B cell (primary cell): ENCODE measurements at places on chromosomes 7 and 10.

DNA sequence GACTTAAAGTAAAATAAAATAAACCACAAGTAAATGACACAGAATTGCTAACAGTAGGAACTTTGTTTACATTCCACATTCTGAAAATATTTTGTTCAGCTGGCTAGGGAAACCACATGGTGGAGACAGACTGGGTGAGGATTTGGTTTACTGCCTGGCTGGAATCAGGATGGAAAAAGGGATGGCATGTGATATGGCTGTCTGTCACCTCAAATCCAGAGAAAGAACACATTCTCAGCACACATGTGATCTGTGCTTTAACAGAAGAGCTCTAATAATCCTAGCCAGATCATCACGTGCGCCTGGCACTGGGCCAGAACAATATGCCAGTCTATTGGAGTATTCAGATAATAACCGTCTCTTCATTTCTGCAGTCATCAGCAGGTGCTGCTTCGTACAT lies 90.9 kb upstream of the PIP4K2A start:
- DNase-seq, result no peak

DNA sequence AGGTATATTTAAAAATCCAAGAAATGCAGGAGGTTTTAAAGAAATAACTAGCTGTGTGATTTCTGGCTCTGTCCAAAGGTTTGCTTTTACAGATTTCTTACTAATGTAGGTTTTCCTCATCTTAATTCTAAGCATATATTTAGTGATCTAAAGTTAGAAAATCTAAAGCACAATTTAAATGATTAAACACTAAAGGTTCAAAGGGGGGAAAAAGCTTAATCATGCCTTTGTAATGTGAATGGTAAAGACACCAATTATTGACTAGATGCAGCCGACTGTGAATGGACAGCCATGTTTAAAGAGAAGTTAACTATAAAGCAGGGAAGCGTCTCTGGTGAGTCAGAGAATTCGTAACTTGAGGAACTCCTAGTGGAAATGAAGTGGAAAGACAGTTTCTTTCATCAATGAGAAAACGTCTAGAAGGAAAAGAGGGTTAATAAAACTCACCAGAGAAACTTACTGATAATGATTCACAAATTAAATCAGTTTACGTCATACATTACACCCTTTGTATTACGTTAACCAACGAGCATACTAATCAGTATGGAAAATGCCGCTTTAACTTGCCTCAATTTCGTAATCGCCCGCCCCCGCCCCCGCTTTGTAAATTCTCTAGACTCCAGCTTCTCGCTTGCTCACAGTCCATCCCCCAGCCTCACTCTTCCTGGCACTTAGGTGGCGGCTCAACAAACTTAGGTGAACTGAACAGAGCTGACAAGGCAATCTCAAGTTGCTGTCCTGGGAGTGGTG lies 1.1 kb upstream of the HBP1 start:
- no peak for DNase-seq

DNA sequence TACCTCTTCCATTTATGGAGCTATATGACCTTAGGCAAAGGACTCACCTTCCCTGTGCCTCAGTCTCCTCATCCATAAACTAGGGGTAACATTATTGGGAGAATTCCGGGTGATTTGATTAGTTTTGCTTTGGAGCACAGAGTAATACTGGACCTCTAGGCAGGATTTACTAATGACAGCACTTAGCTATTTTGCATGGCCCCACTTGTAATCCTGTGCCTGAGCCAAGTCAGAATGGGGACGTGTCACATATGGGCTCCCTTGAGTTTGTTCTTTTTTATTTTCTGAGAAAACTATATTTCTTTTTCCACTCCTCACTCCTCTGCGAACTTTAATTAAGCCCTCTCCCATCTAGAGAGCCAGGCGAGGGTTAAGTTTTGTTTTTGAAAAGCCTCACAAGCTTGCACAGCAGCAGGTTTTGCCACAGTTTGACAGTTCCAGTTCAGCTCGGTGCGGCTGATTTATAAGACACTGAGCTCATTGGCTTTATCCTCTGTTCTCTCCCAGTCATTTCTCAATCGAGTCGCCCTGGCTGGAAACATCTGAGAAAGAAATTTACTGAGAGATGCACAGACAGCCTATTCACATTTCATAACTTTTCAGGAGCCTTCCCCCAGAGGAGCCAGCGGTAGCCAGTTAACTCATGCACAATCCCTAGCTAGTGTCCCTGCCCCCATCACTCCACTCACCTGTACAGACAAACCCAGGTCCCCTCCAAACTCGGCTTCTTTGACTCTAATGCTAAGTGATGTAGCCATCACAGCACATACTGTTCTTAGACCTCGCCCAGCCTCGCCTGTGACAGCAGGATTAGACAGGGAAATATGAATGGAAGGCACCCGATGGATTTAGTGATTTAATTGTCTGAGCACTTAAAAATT lies 441.9 kb upstream of the NPVF start:
- no peak for DNase-seq

DNA sequence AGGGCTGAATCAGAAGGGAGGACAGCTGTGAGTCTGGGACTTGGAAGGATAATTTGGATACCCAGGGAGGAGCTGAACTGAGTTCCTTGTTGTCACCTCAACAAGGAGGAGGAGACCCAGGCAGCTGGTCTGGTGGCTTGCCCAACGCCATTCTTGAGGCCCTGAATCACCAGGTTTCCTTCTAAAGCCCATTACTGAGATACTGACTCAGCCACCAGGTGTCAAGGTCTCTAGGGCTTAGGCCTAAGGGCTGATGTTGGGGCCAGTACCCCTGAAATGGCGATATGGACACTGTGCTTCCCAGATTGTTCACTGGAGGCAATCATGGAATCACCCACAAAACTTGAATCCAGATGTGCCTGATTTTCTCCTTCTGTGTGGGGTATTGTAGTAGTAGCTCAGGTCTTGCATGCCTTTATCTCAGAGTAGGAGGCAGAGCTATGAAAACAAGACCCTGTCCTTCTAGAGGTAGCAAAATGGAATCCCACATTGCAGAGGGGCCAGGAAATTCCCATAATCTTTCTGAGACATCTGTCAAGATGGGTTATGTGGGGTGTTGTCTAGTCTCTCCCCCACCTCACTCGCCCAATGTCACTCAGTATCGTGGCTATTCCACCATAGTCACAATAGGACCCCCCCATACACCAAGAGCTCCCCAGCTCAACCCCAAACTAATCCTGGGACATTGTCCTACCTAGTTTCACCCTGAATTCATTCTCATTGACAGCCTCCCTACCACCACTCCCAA lies 1.8 kb upstream of the ATG9B start:
- DNase-seq, result no peak

- no peak for DNase-seq
Measured at GRCh38 chr10:44387853-44388251, 3.0 kb upstream of the CXCL12 start.

- no peak for DNase-seq
Measured at GRCh38 chr10:124299696-124300095, 119.0 kb downstream of the OAT start.

DNA sequence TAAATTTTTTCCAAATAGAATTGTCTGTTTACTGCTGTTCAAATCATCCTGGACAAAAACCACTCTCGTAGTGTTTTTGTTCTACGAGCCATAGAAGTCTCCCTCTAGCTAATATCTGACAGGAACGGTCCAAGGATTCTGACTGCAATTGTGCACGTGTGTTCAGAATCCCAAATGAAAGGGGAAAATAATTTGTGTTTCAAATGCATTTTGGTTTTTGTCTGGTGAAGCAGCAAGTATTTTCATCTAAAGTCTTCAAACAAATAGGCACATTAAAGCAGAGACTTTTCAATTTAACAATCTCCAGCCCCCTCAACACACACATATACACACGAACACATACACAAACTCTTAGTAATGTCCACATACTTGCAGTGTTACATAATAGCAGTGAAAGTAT lies 475 bp downstream of the NEUROD6 start:
- DNase-seq, result no peak

DNA sequence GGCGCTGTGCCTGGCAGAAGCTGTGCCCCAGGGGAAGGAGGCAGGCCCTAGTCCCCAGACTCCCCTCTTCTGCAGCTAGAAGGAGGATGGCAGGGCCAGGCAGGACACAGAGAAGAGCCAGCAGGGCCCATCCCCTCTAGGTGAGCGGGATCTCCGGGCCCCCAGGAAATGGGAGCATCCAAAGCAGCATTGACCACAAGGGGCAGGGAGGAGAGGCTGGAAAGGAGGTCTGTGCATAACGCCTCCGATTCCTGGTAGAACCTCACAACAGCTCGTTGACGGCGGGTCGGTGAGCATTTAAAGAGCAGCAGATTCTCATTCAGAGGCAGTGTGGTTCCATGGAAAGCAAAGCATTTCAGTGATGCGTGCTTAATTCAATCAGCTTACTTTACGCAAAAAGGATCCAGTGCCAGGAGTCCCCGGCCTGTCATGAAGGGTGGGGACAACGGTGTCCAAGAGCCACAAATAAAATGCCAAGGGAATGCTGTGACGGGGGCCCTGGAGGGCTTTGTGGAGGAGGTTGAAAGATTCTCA lies 41.0 kb downstream of the CLRN3 start:
- DNase-seq, result no peak

- DNase-seq, result no peak
Measured at GRCh38 chr7:155728116-155728515, 83.7 kb downstream of the RBM33 start.

GRCh38 chr7:13312307-13312706 lies 624.9 kb downstream of the ARL4A start:
- no peak for DNase-seq

- DNase-seq, result peak; percentile 89
Measured at GRCh38 chr10:101779544-101780186, 3.6 kb downstream of the NPM3 start.

DNA sequence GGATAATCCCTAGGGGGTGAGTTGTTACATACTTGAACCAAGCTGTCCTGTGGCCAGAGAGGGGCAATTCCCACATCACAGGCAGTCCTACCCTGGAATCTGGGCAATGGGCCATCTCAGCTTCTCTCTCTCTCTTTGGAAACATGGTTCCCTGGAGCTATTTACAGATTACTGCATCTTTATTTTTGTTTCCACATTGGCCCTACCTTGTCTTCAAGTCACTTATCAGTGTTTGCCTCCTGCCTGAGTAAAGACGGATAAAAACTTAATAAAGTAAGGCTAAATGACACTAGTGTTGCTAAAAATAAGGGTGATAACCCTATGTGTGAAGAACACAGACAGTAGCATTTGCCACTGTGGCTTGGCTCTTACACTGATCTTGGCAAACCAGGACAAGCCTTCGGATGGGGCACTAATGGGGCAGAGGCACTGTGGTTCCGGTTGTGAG lies 228.2 kb downstream of the GFRA1 start:
- DNase-seq, result no peak

GRCh38 chr10:23363793-23364135 lies 19.2 kb upstream of the C10orf67 start:
- no peak for DNase-seq

DNA sequence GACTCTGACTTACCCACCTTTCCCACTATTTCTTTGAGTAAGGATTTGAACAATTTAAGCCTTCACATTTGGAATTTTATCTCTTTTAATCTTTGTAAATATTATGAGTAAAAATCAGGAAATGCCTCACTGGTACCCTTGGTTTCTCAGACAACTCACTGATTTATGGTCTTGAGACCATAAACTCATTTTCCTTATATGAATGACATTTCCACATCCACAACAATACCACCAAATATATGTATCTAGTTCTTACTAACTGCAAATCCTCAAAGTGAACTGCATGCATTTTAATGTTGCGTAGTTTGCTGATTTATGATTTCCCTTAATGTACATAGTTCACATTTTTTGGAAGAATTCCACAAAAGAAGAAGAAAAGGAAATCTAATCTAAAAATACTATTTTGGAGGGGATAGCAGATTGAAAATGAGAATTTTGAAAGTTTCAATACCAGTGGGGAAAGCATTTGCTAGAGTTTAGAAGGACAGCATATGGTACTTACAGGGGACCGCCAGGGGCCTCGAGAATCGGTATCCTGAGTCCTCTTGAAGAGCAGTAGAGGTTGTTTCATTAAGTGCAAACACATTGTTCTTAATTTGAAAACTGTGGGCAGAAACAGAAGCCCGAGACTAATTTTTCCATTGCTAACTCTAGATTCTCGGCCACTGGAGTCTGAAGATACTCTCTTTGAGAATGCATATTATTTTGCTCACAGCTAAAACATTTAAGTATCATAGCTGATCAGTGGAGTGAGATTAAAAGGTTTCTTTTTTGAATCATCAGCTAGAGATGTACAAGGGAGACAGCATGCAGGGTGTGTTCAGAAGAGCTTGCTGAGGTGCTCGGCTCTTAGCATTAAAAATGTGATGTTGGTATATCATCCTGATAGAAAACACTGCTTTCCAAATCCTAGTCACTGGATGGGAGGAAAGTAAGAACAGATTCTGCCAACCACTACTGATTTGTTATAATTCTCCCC lies 964.0 kb downstream of the GATA3 start:
- no peak for DNase-seq

DNA sequence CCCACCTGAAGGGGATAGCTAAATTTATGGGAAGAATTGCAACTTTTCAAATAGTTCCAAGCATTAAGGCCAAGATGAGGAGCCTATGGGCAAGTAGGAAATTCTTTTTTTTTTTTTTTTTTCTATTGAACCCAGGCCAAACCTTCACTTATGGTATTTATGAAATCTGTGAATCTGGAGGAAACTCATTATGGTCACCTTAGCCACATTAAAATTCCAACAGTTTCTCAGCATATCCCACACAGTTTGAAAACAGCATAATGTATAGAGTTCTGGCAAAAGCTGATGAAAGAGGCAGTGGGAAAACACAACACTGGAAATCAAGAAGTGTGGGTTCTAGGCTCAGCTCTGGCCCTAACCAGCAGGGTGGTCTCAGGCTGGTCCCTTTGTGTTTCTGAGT lies 236.9 kb downstream of the PTEN start:
- no peak for DNase-seq

GRCh38 chr10:46075869-46076268 lies 29.8 kb upstream of the MSMB start:
- no peak for DNase-seq

GRCh38 chr7:28356619-28357018 lies 55.7 kb upstream of the CREB5 start:
- no peak for DNase-seq

GRCh38 chr10:95300022-95300539 lies 9.3 kb upstream of the PDLIM1 start:
- no peak for DNase-seq

DNA sequence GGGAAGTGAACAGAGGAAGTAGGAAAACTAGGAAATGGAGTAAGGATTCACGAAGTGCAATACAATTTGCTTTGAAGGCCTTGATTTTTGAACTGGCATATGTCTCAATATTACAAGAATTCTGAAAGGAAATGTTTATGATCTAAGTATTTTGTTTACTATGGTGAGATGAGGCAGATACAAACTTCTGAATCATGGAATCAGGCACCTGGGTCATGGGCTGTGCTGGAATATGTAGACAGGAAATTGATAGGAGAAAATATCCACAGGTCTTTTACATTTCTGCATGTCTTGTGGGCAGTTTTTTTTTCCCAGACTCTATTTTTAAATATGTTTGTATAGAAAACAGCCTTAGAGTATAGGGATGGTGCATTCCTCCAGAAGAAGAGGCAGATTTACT lies 117.1 kb downstream of the PPP1R3A start:
- no peak for DNase-seq

GRCh38 chr7:132501956-132502355 lies 74.3 kb downstream of the PLXNA4 start:
- DNase-seq, result no peak
